ENCODE measurements at places on chromosomes 16 and 17. TPM values are rescaled to one million over a fixed set of nuclear protein-coding genes. Genes with fewer than 3 reads are reported as not detected.

GRCh38 chr16:88558457-88559442 is 11.5 kb upstream of the ZC3H18 start:
- peak; percentile 79 for DNase-seq

GRCh38 chr17:811051-811784 is 29.1 kb downstream of the MRM3 start:
- DNase-seq = no peak

GRCh38 chr17:35936063-35936462 is 5.5 kb upstream of the RDM1 start:
- no peak for DNase-seq

DNA sequence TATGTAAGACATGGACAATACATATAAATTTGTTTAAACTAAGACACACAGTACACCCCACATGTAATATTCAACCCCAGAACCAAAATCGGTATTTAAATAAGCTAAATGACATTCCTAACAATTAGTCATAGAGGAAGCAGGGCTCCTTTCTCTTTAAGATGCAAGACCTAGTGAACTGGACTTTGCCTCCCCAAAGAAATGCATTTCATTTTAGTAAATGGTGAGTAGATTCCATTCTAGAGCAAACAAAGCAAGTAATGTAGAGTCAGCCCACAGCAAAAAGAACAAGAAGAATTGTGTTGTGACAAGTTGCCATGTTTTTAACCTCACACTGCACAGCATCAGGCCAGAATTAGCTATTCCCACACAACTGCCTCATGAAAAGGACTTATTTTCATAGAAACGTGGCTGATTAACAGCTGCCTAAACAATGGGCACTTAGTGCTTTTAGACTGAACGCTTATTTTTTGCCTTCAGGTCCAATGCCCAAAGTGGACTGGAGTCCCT is 14.4 kb downstream of the DNAJC7 start:
- peak; percentile 29 for DNase-seq

DNA sequence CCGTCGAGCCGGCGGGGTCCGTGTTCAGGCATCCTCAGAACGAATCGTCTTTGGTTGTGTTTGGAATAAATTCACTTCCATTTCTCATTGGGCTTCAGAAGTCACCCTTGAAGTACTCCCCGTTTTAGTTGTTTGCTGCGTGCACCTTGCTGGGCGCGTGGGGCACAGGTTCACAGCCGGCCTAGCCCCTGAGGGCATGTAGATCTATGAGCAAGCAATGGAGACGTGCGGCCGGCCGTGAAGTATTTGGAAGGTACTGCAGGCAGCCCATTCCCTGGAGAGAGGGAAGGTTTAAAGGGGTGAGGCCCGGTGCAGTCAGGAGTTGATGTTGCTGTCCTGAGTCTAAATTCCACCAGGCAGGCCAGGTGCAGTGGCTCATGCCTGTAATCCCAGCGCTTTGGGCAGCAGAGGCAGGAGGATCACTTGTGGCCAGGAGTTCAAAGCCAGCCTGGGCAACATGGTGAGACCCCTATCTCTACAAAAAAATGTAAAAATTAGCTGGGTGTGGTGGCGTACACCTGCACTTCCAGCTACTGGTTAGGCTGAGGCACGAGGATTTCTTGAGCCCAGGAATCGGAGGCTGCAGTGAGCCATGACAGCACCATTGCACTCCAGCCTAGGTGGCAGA is 714 bp downstream of the ACSF3 start:
- DNase-seq = peak; percentile 40

DNA sequence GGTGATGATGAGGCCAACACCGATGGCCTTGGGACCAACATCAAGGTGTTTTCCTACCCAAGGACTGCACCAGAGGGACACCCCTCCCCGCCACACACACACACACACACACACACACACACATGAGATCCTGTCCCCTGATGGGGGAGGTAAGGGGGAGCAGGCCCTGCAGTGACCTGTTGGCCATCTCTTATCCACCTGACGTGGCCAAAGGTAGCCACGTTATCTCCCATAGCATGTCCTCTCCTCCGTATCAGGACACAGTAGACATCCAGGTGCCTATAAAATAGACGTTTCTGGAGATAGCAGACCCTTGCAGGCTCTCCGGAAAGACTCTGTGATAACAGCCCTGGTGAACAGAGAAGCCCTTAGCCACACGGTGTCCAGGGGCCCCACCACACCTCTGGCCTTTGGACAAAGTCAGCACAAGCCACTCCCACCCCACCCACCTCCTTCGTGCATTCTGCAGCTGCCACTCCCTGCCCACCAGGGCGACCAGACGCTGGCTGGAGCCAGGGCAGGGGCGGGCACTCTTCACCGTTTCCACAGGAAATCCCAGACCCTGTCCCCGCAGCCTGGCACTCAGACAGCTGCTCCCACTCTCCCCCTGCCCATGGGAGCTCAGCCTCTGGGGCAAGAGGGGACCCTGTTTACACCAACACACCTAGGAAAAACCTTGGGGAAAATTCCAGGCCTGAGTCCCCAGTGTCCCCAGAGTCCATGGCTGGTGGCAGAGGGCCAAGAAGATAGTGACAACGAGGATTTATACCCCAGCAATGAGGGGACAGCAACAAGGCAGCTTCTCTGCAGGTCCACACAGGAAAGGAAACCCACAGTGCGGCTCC is 15.4 kb upstream of the ENPP7 start:
- no peak for DNase-seq

DNA sequence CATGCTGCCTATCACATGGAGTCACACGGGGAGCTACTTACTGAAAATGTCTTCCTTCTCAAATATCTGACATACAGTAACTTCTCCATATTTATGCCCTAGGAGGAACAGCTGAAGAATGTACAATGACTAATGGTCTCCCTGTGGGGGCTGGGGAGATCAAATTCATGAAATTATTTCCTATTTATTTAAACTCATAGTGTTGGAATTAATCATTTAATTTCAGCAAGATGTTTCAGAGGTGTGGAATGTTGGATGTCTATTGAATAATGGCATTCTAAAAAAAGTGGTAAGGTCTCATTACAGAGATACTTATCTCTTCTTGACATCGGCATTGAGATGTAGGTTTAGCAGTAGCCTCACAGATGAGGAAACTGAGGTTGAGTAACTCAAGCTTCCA is 214.3 kb upstream of the CDH11 start:
- peak; percentile 64 for DNase-seq

The TEKT1 gene
- total RNA-seq = not detected

The MT1E gene
- 604 TPM for total RNA-seq

The SLC52A1 gene
- not detected for total RNA-seq

The HSF5 gene
- total RNA-seq = not detected
